ENCODE measurements at places on chromosomes 5 and 9.

- DNase-seq, result peak; percentile 98
These were observed 202.7 kb upstream of the CDKN2B start for GRCh38 chr9:22211588-22212360.

DNA sequence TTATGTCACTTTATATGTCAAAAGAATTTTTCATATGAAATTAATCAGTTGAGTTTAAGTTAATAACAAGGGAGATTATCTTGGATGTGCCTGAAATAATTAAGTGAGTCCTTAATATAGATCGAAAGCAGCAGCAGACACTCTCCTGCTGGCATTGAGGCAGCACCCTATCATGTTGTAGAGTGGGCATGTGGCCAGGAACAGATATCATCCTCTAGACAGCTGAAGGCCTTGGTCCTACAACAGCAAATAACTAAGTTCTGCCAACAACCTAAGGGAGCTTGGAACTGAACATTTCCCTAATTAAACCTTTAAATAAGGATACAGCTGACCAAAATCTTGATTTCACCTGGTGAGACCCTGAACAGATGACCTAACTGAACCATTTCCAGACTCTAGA is 25.8 kb upstream of the UGT3A1 start:
- no peak for DNase-seq

- DNase-seq, result no peak
These were observed 3.1 kb downstream of the ANXA1 start for GRCh38 chr9:73154722-73155121.

- DNase-seq, result peak; percentile 66
These were observed 4.6 kb downstream of the TGFBR1 start for GRCh38 chr9:99109522-99109921.

- DNase-seq, result no peak
These were observed 20.5 kb upstream of the BHMT start for GRCh38 chr5:79091064-79091463.

- no peak for DNase-seq
These were observed 137.0 kb downstream of the CCDC192 start for GRCh38 chr5:127840198-127840524.

DNA sequence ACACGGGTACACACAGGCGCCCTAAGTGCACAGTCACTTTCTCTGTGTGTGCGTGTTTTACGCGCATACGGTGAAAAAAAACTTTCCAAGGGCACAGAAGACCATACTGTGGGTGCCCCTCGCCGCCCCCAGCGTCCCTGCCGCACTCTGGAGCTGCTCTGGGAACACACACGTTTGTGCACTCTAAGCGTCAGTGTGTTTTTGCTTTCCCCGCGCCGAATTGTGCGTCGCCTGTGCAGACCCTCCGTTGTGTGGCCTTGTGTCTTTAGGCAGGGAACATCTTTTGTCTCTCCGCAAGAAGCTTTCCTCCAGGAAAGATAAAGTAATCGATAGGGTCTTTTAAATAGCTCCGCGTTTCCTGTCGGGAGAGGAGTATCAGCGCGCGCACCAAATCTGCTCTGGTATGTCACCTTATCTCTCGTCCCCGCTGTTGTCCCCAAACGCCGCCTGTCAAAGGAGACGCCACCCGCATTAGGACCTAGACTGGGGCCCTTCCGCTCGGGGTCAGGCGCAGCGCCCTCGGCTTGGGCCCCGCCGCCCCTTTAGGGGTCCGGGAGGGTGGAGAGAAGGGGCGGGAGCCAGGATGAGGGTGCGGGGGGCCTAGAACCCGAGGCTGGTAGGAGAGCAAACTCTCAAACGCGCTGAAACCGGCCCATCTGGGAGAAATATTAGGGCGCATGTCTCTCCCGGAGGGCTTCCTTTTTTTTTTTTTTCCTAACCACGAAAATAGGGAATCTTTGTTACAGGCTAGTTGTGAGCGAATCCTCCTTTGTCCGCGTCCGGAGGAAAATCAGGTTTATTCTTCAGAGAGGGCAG is 10.5 kb upstream of the NKX2-5 start:
- no peak for DNase-seq

GRCh38 chr5:32017692-32018367 is 156.3 kb downstream of the GOLPH3 start:
- no peak for DNase-seq

DNA sequence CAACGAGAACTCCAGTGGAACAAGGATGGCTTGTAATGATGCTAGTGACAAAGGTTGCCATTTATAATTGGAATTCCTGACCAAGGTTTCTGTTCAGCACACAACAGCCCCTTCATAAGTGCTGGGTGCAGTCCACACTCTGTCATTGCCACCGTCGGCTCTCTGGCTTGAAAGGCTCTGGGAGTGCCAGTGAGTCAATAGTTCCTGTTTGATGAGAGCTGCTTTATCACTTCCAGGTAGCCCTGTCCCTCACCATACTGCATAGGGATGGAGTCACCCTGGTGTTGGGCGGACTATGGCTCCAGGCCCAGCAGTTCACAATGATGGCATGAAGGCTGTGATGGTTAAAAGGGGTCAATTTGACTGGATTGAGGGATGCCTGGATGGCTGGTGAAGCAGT is 34.6 kb upstream of the SEMA4D start:
- no peak for DNase-seq

- no peak for DNase-seq
These were observed 59.9 kb upstream of the DIRAS2 start for GRCh38 chr9:90702441-90702955.

DNA sequence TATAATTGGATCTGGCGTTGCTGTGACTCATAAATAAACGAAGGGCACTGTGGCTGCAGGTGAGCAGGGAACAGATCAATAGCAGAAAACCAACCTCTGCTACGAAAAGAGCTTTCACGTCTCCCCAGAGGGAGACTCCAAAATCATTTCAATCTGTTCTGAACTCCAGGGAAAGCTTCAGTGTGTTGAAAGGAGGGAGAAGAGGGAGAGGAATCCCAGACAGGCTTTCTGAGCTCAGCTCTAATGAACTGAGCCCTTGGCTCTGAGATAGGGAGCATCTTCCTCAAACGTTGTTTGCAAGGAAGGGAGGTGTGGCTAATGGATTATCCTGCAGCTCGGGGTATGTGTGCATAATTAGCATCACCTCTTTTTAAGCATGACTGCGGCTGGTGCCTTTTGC is 288.0 kb upstream of the IRX4 start:
- no peak for DNase-seq

Measured in foreskin melanocyte (primary cell).